ENCODE measurements at places on chromosomes 7 and 10.

DNA sequence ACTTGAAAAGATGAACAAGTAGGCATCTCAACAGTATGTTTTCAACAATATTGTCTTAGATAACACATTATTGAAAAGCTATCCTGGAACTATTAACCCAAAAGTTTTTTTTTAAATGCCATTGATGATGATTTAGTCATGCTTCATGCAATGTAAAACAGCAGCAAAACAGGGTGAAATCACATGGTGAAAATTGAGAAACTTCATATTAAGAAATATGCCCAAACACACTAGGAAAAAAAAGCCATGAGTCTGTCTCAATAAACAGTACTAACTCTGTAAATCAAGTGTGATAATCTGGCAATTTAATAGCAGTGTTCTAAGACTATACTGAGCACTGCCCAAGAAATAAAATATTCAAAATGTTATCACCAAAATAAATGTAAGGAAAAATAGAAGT is 613.1 kb downstream of the KCNMA1 start:
- no peak for DNase-seq

- DNase-seq, result no peak
Measured at GRCh38 chr10:102460836-102461186, 9.5 kb upstream of the C10orf95 start.

DNA sequence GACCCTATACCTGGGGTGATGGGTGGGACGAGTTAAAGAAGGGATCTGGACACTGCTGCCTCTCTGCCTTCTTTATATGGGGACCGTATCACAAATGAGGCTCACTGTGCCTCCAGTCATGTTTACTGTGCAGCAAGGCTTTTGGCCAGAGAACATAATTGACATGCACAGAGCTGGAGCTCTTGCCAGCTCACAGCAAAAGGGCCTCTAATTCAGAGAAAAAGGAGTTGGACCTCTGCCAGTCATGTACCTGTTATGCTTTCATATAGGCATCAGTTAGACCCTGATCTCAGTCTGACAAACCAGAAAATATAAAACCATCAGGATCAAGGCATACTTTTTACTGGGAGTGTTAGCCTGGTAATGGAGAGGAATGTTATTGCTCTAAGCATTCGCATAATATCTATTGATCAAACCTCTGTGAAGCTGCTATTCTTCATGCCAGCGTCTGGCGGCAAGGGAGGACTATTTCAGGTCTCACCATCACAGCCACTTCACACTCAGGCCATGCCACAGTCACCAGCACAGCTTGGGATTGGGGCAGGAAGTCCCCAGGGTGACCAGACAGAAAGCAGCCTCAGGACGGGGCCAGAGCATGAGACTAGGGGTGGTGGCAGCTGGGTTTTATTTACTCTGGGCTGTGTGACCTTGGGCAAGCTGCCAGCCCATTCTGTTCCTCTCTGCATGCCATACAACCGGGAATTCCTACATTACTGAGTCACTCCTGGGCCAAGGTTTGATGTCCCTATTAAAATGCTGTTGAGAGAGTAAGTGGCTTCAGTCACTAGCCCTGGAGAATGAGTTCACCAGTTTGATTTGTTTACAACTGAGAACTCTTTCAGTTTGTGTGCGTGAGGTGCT is 90.1 kb downstream of the NPSR1 start:
- no peak for DNase-seq

- no peak for DNase-seq
Measured at GRCh38 chr10:22321924-22322640, 1.2 kb downstream of the BMI1 start.

DNA sequence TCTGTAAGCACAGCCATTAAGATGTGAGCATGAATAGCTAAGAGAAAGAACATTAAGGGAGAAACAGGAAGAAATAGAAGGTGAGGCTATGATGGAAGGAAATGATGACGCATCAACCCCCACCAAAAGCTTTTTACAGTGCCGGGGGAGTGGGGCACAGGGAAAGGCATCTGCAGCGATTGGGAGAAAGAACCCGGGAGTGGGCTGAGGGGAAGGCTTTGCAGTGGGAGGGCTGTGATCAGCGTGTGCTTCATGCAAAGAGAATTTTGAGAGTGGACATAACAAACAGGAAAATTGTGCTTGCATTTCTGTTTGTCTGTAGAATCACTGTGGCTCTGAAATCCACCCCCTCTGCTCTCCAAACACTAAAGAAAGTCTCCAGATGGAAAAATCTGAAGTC is 250.8 kb downstream of the KCNMA1 start:
- no peak for DNase-seq

DNA sequence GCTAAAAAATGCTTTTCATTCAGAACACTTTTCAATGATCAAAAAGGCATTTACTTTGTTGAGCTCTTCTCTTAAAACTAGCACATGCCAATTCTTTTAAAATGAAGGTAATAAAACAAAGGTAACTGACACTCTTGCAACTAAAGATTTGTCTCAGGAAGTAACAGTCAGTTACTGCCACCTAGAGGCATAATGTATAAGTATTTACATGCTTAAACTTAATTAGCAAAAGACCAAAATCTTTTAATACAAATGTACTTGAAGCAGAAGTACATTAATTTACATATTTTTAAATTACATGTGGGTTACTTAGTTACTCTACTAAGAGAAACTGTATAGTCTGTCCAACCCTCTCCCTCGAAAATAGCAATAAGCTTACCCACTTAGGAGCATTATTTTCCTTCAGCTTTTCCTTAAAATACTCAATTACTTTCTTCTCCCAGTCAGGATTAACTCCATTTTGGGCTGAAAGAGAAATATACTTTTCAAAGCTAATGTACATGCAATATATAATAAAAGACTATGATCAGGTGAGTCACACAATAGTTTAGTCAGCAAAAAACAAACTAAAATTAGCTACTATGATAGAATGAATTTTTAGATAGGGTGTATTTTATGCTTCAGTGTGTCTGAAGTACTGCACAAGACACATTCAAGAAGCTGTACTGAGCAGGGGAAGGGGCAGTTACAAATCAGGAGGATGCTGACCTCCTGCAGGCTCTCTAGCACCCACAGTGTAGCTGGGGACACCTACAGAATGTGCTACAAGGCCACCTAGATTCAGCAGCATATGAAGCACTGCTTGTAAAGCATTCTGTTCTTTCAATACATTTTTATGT is 13.0 kb downstream of the MCMBP start:
- DNase-seq, result no peak

DNA sequence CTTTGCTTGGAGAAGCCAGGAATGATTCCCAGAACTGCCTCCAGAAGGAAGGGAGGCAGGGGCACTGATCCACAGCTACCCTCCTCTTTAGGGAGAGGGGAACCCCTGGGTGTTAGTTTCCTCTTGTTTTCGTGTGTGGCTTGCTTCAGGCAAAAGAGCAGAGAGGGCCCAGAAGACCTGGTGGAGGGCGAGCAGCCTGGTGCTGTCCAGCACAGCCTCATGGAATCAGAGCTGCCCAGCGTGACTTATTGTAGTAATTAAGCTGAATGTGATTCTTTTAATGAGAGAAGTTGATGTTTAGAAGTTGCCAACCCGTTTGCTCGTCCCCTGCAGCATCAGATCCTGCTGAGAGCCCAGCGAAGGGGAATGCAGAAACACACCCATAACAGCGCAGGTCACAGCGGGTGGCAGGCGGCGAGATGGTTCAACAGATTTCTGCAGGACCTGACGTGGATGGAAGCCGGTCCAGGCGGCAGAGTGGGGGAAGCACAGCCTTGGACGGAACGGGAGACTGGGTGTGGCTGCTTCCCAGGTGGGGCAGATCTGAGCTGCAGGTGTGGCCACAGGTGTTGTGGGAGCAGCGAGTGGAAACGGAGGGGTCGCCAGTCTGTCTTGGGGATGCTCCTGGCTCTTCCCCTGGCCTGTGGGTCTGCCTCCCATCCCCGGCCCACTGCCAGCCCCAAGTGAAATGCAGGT is 53.7 kb upstream of the SHH start:
- no peak for DNase-seq

- DNase-seq, result no peak
Measured at GRCh38 chr7:156178857-156179256, 366.6 kb upstream of the SHH start.

- no peak for DNase-seq
Measured at GRCh38 chr7:90717296-90718060, 121.4 kb downstream of the CDK14 start.

DNA sequence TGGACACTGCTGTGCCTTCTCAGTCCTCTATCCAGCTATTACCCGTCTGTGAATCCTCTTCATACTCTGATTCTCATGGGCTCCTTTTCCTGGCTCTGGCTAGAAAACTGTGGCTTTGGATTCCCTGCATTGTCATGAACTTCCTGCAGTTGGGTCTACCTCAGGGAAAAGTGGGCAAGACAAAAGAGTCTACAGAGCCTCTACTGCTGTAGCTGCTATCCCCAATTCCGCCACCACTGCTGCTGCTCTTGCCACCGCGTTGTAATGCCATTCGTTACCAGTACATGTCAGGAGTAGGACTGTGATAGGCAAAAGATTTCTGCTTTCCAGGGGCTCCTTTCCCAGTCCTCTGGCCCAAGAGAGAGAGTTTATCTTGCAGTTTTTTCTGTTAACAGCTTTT is 23.9 kb upstream of the PPP1R17 start:
- DNase-seq, result no peak

- no peak for DNase-seq
Measured at GRCh38 chr10:123408660-123409059, 254.5 kb downstream of the BUB3 start.

GRCh38 chr10:4254101-4254994 is 469.3 kb upstream of the KLF6 start:
- no peak for DNase-seq

- DNase-seq, result no peak
Measured at GRCh38 chr7:35477609-35478008, 217.3 kb downstream of the HERPUD2 start.

- no peak for DNase-seq
Measured at GRCh38 chr10:92475357-92475868, 98.5 kb downstream of the IDE start.

DNA sequence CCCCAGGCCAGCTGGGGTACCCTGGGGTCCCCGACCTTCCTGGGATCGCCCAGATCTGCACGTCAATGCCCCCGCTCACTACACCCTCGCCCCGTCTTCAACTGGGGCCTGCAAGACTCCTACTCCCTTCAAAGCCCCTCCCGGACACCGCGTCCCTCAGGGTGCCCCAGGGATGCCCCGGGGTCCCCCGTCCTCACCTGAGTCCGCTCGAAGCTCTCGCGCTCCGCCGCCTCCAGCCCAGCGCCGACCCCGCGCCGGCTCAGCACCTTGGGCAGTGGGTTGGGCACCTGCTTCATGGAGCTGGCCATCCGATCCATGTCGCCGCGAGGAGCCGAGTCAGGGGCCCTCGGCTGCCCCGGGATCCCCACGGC is at the start of gene HIP1:
Gene HIP1, minus strand, starts transcription at position 338 of the 371 bp plus-strand sequence. Its CDS starts 21 bp downstream, at position 317.
- no peak for DNase-seq

- DNase-seq, result no peak
Measured at GRCh38 chr7:730501-731439, 3.7 kb upstream of the PRKAR1B start.

DNA sequence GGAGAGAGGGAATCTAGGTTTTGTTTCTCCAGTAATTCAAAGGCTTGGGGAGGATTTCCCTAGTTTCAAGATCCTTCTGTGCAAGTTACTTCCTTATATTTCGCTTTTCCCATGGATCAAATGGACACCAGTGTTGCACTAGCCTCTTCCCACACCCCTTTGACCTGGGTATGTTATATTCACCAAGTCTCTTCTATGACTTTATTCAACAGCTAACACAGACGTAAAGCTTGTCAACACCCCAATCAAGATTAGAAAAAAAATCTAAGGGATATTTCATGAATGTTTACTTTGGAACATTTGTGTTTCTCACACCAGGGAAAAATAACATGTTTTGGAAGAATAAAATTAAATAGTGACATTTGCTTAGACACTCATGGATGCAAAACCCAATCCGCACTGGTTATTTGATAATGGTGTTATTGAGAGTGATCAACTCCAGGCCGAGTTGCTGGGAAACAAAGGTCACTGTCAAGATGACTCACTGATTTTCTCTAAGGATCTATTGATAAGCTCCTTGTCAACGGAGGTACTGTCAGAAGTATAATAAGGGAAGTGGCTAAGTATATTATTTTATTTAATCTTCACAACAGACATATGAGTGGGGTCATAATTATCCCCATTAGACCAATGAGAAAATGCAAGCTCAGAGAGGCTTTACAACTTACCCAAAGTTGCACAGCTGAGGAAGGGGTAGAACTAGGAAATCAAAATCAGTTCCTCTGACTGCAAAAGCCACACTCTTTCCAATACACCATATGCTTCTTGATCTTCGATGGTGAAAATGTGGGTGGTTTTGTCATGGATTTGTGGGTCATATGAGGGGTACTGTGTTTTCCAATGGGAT is 52.2 kb downstream of the CREB3L2 start:
- DNase-seq, result no peak

DNA sequence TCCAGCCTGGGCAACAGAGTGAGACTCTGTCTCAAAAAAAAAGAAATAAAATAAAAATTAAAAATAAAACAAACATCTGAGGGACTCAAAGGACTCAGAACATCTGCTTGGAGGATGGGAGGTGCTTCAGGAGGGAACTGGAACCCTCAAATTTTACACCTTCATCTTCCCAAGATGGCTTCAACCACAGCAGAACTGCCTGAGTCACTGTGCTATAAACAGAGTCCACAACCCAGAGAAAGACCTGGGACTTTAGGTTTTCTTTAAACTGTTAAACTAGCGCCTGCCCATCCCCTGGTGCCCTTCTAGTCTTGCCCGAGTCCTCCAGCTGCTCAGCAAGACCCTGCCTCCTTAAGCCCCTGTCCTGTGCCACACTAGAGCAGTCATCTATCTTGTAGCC is 40.8 kb downstream of the RGS10 start:
- DNase-seq, result no peak

GRCh38 chr7:81925530-81925929 is 155.7 kb upstream of the HGF start:
- DNase-seq, result no peak

DNA sequence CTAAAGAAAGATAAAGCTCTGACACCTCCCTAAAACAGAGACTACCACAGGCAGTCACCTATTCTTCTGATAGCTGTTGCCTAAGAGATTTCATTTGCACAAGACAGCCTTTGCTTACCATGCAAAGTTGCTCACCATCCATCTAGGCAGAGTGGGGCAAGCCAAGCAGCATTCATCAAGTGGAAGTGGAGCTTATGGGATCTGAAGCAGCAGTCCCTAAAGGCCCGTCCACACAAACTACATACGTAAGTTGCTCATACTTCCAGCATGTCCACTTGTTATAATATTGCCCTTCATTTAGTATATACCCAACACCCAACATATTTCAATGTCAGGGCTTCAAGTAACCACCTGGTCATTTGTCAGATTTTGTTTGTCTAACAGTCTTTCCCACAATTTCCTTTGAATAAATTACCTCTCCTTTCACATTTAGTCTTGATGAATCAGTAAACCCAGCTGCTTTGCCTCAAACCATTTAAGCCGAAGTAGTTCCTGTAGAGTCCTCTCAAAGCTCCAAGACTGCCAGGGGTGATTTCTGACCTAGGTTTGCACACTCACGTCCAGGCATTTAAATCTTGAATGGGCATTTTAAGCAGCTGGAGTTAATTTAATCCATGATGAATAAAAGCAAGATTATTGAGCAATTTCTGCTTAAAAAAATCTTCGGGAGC is 67.9 kb downstream of the ATAD1 start:
- DNase-seq, result no peak

GRCh38 chr10:30775779-30776591 is 146.4 kb upstream of the LYZL2 start:
- DNase-seq, result no peak

- DNase-seq, result no peak
Measured at GRCh38 chr7:90262438-90262837, 17.5 kb downstream of the CFAP69 start.

- DNase-seq, result no peak
Measured at GRCh38 chr7:99257065-99257464, 15.6 kb upstream of the MYH16 start.
